ENCODE measurements at places on chromosomes 4 and X.
A peak's percentile ranks its signal among the peaks of the same experiment; 100 is the strongest.

DNA sequence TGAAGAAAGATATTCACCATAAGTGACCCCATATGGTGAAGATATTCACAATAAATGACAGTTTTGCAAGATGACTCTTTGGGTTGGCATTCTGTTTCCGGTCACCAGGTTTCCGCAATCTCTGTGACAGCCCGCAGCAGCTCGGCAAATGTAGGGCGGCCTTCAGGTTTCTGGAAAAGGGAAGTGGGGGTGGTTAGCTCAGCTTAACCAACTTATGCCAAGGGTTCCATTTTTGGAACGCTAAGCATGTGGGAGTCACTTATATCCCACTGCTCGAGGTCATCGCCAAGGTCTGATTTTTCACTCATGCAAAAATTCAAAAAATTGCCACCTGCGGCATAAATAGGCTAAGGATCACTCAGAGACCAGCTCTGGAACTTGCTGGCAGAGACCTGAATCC lies 51.0 kb downstream of the NIPAL1 start:
- DNase-seq = peak; percentile 84

- DNase-seq = no peak
These were observed 3.0 kb downstream of the NSD2 start for GRCh38 chr4:1874201-1874600.

- DNase-seq = no peak
These were observed 166.0 kb downstream of the PDGFRA start for GRCh38 chr4:54395013-54395527.

DNA sequence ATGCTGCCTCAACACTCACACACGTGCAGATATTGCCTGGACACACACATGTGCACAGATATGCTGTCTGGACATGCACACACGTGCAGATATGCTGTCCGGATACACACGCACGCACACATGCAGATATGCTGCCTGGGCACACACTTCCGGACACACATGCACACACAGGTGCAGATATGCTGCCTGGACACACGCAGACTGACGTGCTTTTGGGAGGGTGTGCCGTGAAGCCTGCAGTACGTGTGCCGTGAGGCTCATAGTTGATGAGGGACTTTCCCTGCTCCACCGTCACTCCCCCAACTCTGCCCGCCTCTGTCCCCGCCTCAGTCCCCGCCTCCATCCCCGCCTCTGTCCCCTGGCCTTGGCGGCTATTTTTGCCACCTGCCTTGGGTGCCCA lies 14.7 kb downstream of the FGFRL1 start:
- DNase-seq = peak; percentile 10

- no peak for DNase-seq
These were observed 10.1 kb downstream of the FGFRL1 start for GRCh38 chr4:1021386-1022050.

DNA sequence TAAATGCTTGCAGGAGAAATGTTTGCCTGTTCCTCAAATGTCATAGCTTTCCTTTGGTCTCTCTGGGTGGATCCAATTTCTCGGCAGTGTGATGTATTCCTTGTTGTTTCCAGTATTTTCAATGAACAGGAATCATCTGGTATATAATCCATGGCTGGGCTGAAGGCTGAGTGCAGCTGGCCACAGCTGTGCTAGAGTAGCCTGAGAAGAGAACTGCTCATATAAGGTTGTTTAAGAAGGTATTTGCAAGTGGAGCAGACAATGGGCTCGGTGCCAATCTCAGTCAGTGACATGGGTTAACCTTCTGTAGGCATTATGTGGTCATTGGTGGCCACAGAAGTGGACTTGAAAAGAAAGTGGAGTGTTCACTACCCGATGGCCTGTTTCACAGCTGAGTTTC lies 390.3 kb downstream of the SPRY1 start:
- DNase-seq = no peak

GRCh38 chr4:139605516-139605915 lies 49.5 kb upstream of the SETD7 start:
- DNase-seq = no peak

- no peak for DNase-seq
These were observed 2360.1 kb downstream of the PCDH7 start for GRCh38 chr4:33080275-33080674.

- DNase-seq = no peak
These were observed 26.6 kb upstream of the ZNF185 start for GRCh38 chrX:152871260-152871659.

GRCh38 chr4:108644237-108644636 lies 6.2 kb upstream of the OSTC start:
- DNase-seq = no peak

- no peak for DNase-seq
These were observed 2.1 kb upstream of the PDE6B start for GRCh38 chr4:622996-623913.

DNA sequence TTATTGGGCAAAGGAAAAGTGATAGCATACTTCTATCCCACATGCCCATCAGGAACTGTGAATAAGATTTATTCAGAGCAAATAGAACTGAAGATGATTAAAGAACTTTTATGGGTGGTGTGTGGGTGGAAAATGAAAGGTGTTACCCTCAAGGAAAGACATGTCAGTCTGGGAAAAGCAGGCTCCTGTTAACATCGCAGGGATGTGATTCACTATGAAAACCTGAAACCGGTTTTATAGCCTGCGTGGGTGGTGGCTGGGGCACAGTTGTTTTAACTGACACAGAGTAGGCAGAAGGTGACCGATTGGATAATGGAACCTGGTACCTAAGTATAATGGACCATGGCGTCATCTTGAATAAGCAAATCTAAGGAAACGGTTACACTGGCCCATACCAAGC lies 61.3 kb upstream of the CASK start:
- no peak for DNase-seq

DNA sequence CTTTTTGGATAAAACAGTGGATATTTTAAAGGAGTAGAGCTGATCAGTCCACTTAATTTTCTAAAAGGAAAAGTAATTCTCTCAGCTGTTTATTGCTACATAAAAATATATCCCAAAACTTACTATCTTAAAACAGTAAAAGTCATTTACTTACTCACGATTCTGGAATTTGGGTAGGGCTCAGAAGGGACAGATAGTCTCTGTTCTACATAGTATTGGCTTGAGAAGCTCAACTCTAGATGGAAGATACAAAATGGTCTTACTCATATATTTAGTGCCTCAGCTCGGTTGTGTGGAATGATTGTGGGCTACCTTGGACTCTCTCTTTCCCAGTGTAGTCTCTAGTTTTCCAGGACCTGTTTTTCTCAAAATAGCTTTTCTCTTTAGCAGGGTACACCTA lies 691.5 kb upstream of the POU3F4 start:
- no peak for DNase-seq

DNA sequence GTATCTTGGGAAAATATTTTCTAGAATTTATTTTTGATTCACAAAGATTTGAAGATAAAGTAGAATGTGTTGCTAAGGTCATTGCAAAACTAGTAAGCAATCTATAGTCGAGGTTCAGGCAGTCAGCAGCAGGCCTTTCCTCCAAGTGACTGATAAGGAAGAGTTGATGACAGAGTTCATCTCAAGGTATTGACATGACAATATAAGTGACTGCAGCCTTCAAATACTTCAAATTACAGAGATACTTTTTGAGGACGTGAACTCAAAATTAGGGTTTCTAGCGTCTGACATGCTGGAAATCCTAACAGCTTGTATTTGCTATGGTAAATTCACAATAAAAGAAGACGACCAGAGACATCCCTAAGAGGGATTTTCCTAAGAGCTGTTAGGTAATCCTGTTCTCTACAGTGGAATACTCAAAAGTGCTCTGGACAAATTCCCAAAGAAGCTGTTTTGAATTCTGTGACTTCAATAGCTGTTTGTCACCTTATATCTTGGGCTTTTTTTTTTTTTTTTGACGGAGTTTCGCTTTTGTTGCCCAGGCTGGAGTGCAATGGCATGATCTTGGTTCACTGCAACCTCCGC lies 7.4 kb downstream of the ARHGAP10 start:
- DNase-seq = no peak
